ENCODE measurements at places on chromosomes 1 and 21.
A peak's percentile ranks its signal among the peaks of the same experiment; 100 is the strongest.

DNA sequence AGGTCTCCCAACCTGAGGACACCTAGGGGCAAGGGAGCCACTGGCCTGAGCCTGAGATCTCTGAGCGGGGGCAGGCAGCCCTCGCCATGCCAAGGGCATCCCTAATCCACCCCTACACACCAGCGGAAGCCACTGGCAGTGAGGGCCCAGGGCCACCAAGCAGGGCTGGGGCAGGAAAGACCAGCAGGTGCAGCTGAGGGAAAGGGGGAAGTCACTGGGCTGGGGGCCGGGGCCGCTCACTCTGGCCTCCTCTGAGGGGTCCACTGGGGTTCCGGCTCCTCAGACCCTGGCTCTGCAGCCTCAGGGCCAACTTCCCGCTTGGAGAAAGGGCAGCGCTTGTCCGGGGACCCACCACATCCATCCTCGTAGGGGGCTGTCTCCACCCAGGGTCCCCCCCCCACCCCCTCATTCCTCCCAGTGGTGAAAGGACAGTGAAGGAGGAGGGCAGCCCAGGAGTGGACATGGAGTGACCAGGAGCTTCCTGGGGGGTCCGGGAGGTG is 42.5 kb upstream of the ACTRT2 start:
- DNase-seq: no peak

GRCh38 chr1:218415726-218416125 is 70.6 kb downstream of the TGFB2 start:
- no peak for DNase-seq

DNA sequence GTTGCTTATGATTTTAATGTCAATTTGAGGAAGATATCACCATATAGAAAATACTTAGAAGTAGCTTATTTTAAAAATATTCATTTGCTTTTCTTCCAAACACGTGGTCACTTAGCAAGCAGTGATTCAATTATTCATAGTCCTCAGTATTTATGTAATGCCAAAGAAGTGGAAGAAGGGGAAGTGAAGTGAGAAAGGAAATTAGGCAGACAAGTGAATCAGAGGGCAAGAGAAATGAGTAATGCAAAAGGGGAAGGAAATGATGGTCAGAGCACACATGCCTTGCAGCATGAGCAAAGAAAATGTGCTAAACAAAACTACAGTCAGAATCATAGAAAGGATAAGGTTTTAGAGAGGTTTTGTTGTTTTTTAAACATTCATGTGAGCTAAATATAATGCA is 31.8 kb downstream of the SDCCAG8 start:
- no peak for DNase-seq

DNA sequence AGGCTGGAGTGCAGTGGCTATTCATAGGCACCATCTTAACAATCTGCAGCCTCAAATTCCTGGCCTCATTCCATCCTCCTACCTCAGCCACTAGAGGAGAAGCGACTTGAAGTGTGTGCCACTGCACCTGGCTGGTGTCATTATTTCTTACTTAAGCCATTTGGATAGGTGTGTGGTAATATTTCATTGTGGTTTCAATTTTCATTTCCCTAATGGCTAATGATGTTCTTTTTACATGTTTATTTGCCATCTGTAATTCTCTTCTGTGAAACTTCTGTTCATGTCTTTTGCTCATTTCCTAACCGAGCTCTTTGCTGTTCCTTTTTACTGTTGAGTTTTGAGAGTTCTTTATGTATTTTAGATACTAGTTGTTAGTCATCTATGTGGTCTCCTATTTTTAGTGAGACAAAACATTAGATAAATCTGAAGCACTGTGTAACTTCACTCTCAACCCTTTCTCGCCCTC is 66.8 kb downstream of the SLC27A3 start:
- DNase-seq: no peak

DNA sequence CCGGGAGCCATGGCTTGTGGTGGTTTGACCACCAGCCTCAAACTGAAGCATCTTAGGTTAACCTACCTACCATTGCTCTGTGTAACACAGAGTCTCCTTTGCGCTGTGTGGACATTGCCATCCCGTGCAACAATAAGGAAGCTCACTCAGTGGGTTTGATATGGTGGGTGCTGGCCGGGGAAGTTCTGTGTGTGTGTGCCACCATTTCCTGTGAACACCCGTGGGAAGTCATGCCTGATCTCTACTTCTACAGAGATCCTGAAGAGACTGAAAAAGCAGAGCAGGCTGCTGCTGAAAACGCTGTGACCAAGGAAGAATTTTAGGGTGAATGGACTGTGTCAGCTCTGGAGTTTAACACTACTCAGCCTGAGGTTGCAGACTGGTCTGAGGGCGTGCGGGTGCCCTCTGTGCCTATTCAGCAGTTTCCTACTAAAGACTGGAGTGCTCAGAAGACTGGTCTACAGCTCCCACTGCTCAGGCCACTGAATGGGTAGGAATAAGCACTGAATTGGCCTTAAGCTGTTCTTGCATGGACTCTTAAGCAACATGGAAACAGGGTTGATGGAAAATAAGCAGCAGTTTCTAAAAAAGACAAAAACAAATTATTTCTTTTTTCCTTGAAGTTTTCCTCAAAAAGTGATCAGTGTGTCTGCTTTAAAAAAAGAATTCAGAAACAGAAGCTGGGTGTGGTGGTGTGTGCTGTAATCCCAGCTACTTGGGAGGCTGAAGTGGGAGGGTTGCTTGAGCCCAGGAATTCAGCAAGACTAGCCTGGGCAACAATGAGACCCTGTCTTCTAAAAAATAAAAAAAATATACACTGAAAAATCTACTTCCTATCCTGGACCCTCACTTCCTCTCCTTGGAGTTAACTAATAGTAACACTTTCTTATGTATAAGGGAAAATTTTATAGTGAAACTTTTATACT is 14.6 kb downstream of the CEP350 start:
- no peak for DNase-seq

- DNase-seq: no peak
Measured at GRCh38 chr1:48039088-48040054, 42.2 kb upstream of the TRABD2B start.

GRCh38 chr1:168763031-168763430 is 34.0 kb upstream of the DPT start:
- no peak for DNase-seq

DNA sequence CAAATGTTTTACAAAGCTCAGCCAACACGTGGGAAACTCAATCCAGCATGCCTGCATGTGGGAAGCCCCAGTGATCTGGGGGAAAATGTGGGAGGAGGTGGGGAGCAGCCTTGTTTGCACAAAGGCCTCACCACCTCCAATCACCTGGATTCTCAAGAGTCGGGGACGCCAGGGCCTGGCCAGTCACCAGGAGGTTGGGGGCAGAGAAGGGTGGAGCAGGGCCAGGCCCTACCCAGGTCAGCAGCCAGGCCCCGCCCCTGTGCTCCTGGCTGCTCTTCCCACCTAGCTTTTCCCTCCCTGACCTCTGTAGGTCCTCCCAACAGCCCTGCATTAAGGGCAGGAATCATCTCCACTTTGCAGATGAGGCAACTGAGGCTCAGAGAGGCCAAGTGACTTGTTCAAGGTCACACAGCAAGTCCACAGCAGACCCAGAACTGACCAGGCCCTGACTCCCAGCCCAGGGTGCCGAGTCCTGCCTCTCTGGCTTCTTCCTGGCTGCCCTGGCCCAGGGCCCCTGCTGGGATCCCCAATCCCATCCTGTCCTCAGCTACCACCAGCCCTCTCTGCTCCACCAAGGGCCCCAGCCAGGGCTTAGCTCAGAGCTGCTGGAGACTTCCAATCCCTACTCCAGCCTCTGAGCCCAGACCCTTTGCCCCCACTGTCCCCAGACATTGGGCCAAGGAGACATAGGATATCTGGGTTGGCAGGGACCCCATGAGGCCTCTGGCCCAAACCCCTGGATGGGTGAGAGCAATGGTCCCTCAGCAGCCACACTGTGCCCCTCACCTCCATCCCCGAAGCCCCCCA is 508.6 kb downstream of the PTPRU start:
- DNase-seq: no peak

GRCh38 chr21:33055991-33056390 is 13.9 kb upstream of the OLIG1 start:
- no peak for DNase-seq

DNA sequence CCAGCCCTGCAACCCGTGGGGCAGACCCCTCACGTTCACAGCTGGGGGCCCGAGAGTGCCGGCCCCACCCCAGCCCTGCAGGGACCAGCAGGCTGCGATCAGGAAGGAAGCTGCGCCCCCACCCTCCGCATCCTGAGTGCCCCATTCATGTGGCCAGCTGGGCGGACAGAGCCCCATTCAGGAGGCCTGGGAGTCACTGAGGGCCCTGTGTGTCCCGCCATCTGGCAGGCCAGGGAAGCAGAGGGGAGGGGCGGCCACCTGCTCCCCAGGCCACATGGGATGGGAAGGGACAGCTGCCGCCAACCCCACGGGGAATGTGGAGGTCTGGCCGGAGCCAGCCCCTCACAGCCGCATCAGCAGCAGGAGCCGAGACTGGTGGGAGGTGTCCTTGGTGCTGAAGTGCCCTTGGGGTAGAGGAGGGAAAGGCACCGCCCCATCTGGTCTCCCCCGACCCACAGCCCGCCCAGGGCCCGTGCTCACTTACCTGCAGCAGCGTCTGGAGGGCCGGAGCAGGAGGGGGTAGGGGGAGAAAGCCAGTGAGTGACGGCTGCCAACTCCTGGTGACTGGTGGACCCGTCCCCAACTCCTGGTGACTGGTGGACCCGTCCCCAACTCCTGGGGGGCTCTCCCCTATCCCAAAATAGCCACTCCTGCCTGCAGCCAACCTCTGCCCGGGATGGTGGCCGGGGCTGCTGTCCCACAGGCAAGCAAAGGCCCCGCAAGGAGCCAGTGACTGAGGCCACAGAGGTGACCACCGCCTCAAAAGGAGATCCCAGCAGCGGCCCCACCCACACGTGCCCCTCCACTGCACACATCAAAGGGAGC is 8.7 kb downstream of the ACAP3 start:
- no peak for DNase-seq

- DNase-seq: no peak
Measured at GRCh38 chr21:46608672-46609111, 3.8 kb upstream of the S100B start.

GRCh38 chr1:40838045-40838979 is 23.9 kb downstream of the CITED4 start:
- DNase-seq: no peak

DNA sequence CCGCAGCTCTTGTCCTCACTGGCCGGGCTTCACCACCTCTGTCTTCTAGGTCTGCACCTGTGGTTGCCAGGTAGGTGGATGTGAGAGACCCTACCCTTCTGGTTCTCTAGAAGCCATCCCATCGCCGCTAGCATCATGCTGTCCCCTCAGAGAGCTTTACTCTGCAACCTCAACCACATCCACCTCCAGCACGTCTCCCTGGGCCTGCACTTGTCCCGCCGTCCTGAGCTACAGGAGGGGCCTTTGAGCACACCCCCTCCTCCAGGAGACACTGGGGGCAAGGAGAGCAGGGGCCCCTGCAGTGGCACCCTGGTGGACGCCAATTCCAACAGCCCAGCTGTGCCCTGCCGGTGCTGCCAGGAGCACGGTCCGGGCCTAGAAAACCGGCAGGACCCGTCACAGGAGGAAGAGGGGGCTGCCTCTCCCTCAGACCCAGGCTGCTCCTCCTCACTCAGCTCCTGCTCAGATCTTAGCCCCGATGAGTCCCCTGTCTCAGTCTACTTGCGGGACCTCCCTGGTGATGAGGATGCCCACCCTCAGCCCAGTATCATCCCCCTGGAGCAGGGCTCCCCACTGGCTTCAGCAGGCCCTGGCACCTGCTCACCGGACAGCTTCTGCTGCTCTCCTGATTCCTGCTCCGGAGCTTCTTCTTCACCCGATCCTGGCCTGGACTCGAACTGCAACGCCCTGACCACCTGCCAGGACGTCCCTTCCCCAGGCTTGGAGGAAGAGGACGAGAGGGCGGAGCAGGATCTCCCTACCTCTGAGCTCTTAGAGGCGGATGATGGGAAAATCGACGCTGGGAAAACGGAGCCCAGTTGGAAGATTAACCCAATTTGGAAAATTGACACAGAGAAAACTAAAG is 1.2 kb downstream of the RUSC1 start:
- DNase-seq: no peak

- DNase-seq: no peak
Measured at GRCh38 chr1:116277840-116278540, 95.1 kb upstream of the ATP1A1 start.

DNA sequence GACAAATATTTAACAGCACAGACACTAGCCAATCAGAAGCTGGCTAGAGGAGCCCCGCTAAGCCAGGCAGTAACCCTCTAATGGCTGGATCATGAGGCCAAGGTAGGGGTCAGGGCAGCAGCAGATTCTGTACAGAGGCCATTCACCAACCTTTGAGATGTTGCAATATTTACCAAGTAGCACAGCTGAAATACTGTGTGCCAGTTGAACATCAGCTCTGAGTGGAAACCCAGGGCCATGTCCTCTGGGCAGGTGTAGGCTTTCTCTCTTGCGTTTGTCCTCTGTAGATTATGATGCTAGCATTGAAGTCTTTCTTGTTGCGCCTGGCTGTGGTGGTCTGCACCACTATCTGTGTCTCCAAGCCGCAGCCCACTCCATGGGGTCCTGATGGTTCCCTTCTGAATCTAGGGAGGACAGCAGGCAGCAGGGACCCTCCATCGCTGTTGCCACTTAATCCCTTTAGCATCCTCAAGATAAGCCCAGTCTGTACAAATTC is 2.5 kb upstream of the COG2 start:
- no peak for DNase-seq

DNA sequence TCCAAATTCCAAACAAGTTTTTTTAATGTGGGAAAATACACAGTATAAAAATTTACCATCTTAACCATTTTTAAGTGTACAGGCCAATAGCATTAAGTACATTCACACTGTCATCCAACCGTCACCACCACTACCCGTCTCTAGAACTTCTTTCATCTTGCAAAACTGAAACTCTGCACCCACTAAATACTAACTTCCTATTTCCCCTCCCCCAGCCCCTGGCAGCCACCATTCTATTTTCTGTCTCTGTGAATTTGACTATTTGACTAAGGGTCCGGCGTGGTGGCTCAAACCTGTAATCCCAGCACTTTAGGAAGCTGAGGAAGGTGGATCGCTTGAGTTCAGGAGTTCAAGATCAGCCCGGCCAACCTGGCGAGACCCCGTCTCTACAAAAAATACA is 36.1 kb downstream of the CLSTN1 start:
- peak; percentile 42 for DNase-seq

DNA sequence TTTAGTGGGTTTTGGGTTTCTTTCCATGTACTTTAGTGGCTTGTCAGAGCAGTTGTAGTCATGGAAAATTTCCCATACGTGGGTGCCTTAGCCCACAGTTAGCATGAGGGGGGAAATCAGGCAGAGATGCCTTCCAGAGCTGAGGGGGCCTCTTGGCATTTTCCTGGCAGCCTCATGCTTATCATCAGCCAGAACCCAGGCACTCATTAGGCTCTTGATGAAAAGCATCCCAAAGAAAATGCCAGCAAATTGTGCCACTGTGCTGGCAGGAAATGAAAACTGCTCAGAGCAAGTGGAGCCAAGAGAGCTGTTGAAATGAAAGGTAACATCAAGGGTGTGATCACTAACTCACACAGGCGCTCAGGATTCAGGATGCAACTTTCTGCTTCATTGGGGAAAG is 128.0 kb downstream of the TNNI3K start:
- DNase-seq: no peak

DNA sequence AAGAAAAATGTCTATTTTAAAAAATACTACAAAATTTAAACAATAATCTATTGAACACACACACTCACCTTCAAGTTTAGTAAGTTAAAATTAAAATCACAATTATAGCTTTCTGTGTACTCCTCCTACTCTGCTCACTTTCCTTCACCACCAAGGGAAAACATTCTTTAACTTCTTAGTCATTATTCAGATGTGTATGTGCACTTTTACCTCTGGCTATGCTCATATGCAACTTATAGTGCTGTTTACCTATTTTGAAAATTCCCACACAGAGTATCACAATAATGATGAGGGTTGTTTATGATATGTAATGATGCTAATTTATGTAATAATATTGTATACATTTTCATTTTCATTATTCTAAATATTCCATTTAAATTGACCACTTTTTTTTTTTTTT is 661.4 kb downstream of the MRPL39 start:
- no peak for DNase-seq

All from activated CD4-positive, alpha-beta T cell treated with anti-CD3 and anti-CD28 coated beads, Interleukin-2, amount 50 U/mL, for 1 hour (primary cell).